Ureter (tissue), 1 donor: ENCODE measurements at places on chromosomes 16 and 17. TPM values are rescaled to one million over a fixed set of nuclear protein-coding genes. Genes with fewer than 3 reads are reported as not detected.

Gene TBC1D3
- not detected for total RNA-seq

Gene DPEP3
- not detected for total RNA-seq

Gene MARVELD3
- total RNA-seq: 12.5 TPM

Gene CIBAR2
- not detected for total RNA-seq

Gene ANKRD40CL
- not detected for total RNA-seq

Gene PVALEF
- total RNA-seq: not detected

Gene CAPNS2
- total RNA-seq: 42.5 TPM

Gene CES3
- total RNA-seq: 0.29 TPM

Gene MYOCD
- 28.2 TPM for total RNA-seq

Gene IRX3
- 10.9 TPM for total RNA-seq

Gene DPEP2
- 7.0 TPM for total RNA-seq

Gene CALB2
- 0.89 TPM for total RNA-seq

GRCh38 chr16:69435977-69436820 is 11.8 kb downstream of the CYB5B start:
- DNase-seq: no peak

DNA sequence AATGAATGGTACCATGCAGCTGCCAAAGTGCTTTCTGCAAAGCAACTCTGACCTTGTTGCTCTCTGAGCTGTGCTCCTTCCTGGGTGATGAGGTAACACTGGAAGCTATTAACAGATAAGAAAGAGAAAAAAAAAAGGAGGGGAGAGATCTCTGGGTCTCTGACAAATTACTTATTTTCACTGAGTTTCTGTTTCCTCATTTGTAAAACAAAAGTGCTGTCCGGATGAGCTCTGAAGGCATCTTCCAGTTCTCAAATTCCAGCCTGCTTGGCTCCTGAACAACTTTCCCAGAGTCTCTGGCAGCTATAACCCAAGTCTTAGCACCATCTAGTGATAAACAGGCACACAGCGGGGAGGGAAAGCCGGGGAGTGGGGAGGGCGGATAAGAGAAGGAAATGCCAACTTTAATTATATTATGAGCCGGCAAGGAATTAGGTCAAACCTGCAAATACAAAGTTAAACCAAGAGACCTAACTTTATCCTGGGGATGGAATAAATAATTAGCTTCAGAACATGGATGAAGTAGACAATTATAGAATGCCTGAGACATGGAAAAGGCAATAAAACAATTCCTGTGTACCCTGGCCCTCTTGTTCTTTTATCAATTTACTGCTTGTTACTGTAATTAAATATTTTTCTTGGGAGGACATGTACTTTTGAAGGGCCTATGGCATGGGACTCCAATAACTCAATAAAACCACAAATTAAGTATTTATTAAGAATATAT is 61.3 kb upstream of the KIFC3 start:
- DNase-seq: peak; percentile 81

DNA sequence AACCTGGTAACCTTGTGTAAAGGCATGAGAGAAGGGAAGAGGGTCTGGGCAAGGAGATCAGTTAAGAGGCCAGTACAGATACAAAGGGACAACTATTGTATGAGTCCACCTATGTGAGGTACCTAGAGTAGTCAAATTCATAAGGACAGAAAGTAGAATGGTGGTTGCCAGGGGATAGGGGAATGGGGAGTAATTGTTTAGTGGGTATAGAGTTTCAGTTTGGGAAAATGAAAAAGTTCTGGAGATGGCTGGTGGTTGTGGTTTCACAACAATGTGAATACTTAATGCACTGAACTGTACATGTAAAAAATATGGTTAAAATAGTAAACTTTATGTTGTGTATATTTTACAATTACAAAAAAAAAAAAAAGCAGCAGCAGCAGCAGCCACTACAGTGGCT is 49.4 kb downstream of the SNTB2 start:
- DNase-seq: no peak

GRCh38 chr17:29615048-29615385 is 7.7 kb downstream of the CORO6 start:
- DNase-seq: peak; percentile 65

GRCh38 chr16:50709061-50709684 is 15.8 kb downstream of the NOD2 start:
- DNase-seq: no peak

GRCh38 chr17:45172541-45173286 is 11.0 kb downstream of the HEXIM2 start:
- DNase-seq: peak; percentile 87

GRCh38 chr17:72264682-72265405 is 144.0 kb downstream of the SOX9 start:
- DNase-seq: no peak

DNA sequence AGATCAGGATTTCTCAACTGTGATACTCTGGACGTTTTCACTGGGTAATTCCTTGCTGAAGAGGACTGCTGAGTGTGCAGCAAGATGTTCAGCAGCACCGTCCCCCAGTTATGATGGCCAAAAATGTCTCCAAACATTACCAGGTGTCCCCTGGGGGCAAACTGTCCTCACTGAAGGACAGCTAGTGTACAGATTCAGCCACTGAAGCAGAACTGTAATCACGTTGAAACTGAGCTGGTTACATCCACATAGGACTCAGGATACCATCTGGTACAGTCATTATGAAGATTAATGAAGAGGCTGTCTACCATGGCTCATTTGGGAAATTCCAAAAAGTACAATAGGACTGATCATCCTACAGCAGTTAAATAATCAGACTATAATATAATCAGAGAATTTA is 43.3 kb upstream of the GINS3 start:
- no peak for DNase-seq

GRCh38 chr16:3578610-3579551 is 1.7 kb upstream of the NLRC3 start:
- no peak for DNase-seq

- DNase-seq: no peak
Measured at GRCh38 chr17:41627316-41628072, 3.1 kb upstream of the KRT17 start.

GRCh38 chr16:14369734-14370598 is 260.1 kb downstream of the PARN start:
- no peak for DNase-seq

GRCh38 chr16:19167710-19168370 is at the start of gene SYT17:
SYT17 (plus strand) TSS chr16:19168240; CDS start chr16:19168647, 407 bp downstream.
- peak; percentile 77 for DNase-seq

DNA sequence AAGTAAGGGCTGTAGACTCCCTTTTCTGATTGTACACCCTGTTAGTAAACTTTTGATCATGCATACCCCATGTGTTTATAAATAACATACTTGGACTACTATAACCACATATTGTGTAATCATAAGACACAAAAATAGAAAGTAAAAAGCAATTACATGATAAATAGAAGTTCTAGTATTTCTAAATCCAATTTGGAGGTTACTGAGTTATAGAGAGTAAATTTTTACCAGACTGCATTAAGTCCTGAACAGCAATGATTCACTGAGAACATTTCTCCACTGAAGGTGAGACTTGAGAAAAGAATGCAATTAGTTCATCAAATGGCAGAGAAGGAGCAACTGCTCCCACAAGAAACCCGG is 7.7 kb upstream of the TBKBP1 start:
- no peak for DNase-seq

DNA sequence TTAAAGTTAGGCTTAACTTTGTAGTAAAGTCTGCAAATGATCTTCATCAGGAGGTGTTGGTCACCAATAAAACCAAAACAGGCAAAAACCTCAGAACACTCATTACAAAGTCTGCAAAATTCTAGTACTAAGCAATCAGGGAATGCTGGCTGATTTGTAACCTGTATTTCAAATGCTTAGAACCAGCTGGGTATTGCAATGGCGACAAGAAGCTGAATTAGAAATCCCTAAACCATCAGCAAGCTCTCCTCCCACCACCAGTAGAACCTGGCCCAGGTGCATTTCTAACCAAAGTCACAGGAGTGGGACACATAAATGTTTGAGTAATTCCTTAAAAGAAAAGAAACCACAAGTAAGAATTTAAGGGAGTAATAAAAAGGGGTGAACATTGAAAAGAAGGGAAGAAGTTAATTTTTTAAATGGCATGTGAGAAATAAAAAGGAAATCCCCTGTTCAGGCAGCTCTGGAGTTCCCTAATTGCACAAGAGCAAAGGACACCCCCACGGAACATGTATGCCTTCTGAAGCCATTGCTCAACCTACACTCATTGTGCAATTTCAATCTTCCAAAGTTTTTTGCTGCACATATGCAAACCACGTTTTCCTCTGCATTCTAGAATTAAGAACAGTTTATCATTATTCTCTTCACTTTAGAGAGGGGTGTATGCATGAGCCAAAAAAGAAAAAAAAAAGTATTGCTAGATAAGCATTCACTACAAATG is 102.9 kb downstream of the HIC1 start:
- DNase-seq: no peak

DNA sequence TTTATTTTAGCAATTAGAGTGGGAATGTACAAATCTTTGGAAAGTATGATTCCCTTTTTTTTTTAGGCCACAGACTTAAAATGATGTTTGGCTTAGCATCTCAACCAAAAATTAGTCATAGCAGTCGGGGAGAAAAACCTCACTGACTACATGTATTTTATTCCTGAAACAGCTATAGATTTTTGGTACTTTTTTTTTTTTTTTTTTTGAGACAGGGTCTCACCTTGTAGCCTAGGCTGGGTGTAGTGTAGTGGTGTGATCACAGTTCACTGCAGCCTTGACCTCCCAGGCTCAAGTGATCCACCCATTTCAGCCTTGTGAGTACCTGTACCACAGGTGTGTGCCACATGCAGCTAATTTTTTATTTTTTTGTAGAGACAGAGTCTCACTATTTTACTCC is 23.4 kb downstream of the RNFT1 start:
- DNase-seq: no peak

DNA sequence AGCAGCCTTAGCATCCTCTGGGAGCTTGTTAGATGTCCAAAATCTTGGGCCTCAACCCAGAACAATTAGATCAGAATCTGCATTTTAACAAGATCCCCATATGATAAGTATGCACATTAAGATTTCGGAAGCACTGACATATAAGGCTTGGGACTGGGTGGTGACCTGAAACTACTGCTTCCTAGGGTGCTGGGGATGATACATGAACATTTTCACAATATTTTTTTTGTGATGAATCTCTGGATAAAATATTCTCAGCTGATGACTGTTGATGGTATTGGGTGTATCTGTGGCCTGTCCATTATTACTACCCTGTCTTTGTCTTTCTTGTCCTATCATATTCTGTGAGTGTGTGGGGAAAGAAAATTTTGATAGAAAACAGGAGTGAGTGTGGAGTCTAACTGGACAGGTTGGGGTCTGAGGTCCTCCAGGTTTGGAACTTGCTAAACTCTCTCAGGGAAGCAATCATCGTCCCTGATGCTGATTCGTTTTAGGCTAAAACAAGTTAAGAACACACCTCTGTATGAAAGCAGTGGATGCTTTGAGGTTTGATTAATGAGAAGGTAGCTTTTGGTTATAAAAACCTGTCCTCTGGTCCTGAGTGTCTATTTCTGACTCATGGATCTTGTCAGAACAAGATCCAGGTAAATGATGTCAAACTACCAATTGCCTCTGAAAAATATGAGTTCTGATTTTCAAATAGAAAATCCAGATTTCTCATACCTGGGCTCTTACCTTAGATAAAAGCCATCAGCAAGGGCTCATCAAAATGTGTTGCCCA is 23.2 kb downstream of the KRT23 start:
- no peak for DNase-seq

DNA sequence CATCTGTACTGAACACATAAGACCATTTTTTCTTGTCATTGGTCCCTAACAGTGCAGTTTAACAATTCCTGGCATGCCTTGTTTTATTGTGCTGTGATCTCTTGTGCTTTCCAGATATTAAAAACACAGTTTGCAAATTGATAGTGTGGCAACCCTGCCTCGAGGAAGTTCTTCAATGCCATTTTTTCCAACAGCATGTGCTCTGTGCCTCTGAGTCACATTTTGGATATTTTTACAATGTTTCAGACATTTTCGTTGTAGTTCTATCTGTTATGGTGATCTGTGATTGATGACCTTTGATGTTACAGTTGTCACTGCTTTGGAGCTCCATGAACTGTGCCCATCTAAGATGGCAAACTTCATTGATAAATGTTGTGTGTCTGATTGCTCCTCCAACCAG is 66.2 kb downstream of the GOSR1 start:
- DNase-seq: no peak

DNA sequence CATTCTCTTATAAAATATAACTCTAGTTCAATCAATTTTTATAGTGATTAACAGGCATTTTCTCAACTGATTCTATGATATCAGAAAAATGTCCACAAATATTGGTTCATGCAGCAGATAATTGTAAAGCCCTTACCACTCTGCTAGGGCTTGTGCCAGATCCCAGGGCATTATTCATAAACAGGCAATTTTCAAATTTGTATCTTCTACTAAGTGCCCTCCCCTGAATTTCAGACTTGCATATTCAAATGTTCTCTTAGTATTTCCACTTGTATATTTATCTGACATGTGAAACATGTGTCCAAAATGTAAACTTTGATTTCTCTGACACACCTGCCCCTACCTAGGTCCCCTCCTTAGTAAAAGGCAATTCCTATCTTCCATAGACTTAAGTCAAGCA is 9.3 kb downstream of the CPHXL2 start:
- DNase-seq: no peak

- DNase-seq: peak; percentile 84
Measured at GRCh38 chr16:85821390-85822135, 22.1 kb downstream of the COX4I1 start.

DNA sequence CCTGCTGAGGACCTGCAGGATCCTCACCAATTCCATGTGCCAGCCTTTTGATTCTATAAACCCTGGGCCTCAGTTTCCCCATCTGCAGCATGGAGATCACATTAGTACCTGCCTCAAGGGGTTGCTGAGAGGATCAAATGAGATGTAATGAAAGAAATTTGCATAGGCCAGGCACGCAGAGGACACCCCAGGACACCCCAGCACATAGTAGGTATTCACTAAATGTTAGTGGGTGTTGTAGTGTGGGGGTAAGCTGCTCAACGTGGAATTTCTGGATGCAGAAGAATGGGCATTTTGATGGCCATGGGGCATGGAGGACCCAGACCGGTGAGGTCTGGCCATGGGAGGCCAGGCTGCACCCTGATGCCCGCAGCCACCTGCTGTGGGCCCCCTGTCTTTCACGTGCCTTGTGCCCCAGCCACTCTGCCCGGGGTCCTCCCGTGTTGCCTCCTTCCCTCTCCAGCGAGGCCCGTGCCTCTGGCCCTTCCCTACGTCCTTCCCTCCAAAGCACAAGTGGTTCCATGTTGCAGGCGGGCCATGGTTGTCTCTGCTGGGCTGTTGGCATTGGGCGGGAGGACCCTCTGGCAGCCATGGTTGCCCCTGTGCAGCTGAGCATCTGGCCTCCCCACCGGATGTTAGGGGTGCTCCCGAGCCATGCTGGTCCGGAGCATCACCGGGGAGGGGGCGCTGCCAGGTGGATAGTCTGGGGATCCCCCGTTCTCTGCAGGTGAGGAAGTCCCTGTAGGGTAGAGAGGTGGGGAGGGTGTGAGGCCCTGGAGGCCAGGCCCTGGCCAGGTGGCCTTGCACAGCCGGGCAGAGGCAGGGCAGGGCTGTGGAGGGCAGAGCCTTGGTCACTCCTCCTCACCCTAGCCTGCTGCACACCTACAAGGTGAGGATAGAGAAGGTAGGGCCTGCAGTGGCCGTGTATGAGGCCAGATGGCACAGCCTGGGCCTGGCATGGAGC is 8.6 kb downstream of the MAP2K3 start:
- DNase-seq: no peak

GRCh38 chr17:6681671-6682070 is 30.1 kb downstream of the C17orf100 start:
- DNase-seq: no peak

GRCh38 chr16:28182183-28182582 is 29.6 kb downstream of the XPO6 start:
- DNase-seq: no peak
